Stimulated activated naive CD8-positive, alpha-beta T cell treated with anti-CD3 and anti-CD28 coated beads, Interleukin-15, Interleukin-2, amounts not matched to agents 100 U/mL and 50 U/mL, for 24 hours (primary cell): ENCODE measurements at places on chromosomes 3 and 15.
A peak's percentile ranks its signal among the peaks of the same experiment; 100 is the strongest.

DNA sequence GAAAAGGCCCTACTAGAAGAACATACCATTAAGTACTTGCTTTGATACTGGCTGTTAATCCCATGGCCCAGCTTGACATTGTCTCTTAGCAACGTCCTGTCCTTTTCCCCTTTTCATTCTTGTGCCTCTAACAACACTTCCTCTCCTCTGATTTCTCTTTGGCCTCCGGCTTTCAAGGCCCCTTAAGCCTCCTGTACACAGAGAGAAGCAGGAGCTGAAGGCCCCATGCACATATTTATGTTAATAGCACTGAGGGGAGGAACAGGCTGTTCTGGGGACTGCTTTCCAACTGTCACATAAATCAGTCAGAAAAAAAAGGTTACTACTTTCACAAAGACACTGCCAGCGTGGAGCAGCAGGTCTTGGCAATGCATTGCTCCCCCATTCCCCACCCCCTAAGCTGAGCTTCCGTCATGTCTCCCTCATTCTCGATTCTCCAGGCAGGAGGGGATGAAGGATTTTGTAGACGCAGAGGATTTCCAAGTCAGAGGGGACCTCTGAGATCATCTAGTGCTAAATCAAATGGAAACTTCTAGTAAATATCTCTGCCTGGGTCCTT is 257.4 kb upstream of the ADAMTS9 start:
- no peak for DNase-seq

- DNase-seq, result no peak
Observed at GRCh38 chr3:185760550-185760949, 64.3 kb downstream of the IGF2BP2 start.

GRCh38 chr3:55487381-55488241 is 505 bp upstream of the WNT5A start:
- peak; percentile 3 for DNase-seq

- DNase-seq, result no peak
Observed at GRCh38 chr3:156665291-156665690, 9.1 kb upstream of the TIPARP start.

DNA sequence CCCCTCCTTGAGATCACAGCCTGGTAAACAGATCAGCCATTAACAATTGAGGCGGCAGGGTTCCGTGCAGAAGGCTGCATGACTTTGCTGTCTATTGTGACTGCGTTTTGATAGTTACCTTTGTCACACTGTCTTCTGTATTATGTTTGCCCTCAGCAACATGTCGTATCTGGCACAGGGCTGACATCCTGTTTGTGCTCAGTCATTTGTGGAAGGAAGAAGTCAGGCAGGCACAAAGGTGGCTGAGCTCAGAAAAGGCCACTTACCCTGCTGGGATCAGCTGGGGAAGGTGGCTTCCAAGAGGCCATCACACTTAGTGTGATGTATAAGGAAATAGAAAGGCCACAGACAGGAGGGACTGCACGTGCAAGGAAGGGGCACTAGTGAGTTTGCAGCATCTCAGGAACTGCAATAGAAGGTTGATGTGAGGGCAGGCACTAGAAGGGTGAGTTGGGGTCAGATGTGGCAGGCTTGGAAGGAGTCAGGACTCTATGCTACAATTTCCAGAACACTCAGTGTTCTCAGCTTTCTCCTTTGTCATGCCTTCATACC is 13.4 kb downstream of the PML start:
- DNase-seq, result no peak

DNA sequence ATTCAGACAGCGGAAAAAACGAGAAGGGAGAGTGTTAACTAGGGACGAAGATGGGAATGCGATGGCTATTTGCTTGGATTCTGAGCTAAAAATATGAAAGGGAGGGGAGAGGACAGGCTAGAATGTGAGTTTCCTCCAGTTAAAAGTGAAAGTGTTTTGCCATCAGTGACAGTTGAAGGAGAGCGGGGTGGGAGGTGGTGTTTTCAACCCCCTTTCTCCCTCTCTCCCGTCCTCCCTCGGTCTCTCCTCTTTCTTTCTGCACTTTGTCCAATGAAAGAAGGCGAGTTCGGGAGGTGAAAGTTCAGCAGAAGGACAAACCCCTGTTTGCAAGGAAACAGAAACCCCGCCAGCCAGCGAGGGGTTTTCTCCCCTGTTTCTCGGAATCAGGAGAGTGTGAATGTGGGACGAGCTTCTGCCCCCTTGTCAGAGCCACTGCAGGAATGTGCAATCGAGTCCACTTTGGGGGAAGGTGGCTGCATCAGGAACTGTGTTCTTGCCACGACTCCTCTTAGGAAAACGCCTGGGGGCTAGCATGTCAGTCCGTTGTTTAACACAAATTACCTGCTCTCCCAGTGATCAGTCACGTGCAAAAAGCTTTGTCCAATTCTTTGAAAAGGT is 975 bp upstream of the FOXP1 start:
- DNase-seq, result peak; percentile 75

DNA sequence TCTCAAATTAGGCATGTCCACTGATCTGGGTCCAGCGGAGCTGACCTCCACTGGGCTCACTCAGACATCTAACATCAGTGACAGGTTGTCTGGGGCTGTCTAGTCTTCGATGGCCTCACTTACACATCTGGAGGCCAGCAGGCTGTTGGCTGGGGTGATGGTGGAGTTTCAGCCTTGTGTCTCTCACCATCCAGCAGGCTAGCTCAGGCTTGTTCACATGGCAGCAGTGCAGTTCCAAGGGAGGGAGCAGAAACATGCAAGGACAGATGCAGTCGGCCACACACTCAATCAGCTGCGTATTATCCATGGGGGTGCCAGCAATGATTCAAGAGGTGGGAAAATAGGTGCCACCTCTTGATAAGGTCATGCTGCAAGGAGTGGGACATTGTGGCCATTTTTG is 292.5 kb downstream of the SHQ1 start:
- no peak for DNase-seq

DNA sequence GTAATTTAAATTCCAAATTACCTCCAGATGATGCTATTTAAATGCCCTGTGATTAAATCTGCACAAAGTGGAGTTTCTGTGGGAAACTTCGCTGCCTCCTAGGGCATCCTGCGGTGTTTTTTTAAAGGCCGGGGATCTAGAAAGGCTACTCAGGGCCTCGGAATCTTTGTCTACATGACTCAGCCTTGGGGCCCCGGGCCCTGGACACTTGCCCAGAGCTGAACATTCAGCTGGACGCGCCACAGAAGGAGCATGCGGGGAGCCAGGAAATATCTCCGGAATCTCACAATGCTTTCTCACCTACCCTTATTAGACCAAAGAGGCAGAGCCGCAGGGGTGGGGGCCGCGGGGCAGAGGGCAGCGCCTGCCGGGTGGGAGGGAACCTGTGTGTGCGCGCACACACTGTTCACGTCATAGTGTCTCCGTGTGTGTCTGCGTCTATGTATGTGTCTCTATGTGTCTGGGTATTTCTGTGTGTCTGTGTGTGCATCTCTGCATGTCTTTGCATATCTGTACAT is 145.5 kb upstream of the TPM1 start:
- no peak for DNase-seq

GRCh38 chr15:73330206-73331051 is 38.3 kb downstream of the HCN4 start:
- DNase-seq, result no peak

GRCh38 chr3:66038726-66039589 is at the start of gene MAGI1:
Gene MAGI1 (minus strand): TSS chr3:66038918. CDS start chr3:66038308, 610 bp downstream.
- DNase-seq, result peak; percentile 43

DNA sequence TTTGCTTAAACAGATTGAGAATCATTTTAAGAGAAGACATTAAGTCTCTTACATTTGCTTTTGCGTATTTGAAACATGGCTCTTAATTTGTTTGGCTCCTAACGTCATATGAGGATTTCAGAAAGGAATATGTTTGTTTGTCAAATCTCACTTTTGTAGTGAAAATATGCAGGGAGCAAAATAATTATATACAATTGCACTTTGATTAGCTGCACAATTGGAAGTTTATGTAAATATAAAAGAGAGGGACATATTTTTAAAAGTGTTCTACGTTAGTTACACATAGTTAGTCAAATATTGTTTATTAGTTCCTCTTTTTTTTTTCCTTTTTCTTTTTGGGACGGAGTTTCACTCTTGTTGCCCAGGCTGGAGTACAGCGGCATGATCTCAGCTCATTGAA is 42.7 kb upstream of the GOLIM4 start:
- DNase-seq, result no peak

GRCh38 chr3:17336291-17336690 is 406.1 kb downstream of the TBC1D5 start:
- no peak for DNase-seq

DNA sequence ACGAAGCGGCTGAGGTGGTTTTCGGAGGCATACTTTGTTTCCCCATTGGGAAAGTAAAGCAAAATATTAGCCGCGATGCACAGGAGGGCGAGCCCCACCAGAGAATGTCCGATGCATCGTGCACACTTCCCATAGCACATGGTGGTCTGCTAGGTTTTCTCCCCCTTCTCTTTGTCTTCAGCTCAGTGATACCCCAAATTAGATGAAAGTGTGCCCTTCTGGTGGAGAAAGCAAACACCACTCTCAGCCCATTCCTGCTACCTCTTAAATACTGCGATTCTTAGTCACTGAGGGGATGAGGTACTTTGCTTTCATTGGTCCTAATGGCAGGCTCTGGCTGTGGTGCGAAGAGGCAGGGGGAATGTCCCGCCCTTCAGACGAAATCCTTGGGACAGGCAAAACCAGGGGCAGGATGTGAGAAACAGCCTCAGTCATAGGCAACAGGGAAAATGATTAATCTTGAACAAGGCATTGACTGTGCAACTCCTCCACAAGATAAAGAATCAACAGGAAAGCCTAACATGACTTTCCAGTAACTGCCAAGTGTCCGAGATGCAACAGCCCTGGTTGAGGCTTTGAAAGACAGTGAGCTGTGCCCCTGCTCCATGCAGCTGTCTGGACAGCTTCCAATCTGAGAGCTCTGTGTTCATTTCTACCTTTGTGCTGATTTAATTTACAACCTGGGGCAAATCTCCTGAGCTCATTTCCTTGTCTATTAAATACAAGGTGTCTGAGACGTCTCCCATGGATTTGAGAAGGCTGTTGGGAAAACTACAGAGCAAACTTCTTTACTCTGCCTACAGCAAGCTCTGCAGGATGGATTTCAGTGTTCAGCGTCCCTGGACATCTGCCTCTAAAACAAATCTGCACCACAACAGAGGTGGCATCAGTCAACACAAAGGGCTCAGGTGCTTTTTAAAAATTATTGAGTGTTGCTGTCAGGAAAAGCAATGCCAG is at the start of gene TM4SF1:
Gene TM4SF1 (minus strand): TSS at position 242 of the 957 bp plus-strand sequence. CDS start 102 bp downstream, at position 140.
- no peak for DNase-seq
